Left ventricle myocardium inferior (tissue), 1 donor: ENCODE measurements at places on chromosomes 7 and 10.

DNA sequence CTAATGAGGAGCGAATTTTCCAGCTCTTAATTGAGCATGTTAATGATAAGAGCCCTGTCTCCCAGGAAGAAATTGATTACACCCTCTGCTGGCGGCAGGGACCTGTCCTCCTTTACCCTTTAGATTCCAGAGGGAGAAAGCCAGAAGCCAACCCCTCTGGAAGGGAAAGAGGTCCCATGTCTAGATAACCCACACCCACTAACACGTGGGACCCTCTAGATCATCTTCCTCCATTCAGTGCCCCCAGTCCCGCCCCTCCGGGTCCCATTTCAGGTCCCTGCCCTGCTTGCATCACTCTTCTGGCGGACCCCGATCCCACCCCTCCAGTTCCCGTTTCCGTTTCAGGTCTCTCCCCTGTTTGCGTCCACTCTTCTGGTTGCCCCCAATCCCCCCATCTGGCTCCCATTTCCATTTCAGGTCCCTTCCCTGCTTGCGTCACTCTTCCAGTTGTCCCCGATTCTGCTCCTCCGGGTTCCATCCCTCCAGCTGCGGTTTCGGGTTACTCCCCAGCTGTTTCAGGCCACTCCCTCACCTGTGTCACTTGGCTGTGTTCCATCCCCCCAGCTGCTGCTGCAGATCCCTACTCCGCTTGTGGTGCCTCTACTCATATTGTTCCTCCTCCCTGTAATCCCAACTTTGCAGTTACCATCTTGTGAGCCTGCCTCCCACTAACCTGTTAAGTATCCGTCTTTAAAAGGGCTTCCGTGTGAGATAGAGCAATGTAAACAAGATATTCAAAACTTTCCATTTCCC, 202.4 kb downstream of the SH2D4B start:
- no peak for DNase-seq

DNA sequence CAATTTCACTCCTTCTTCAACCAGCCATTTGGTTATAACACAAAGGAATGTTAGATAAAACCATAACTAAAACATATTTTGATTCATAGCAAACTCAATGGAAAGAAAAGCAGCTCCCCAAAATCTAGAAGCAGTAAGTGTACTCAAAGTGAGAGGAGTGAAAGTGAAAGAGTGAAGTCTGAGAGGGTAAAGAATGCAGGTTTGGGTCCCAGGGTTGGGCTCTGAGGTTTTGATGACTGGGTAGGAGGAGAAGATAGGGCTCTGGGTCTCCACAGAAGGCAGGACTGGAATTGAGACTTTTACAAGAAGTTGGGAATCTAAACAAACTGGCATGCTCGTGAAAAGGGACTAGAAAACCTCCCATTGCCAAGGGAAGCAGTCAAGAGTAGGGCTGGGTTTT, 85.4 kb upstream of the RSU1 start:
- no peak for DNase-seq

DNA sequence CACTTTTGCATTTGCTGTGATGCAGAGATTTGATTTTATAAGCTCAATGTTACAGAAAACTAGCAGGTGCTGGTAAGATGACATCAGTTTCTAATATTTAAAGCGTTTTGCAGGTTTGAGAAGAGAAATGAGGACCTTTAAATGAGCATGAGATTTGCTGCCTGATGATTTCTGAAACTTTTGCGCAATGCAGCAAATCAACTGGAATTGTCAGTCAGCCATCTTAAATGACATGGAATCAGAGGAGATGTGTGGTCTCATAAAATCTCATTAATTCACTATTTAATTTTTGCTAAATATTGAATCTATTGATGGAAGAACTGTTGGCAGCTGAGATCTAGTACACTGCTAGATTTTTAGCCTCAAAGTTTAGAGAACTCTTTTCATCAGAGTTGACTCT, 3.9 kb downstream of the RBM17 start:
- no peak for DNase-seq

DNA sequence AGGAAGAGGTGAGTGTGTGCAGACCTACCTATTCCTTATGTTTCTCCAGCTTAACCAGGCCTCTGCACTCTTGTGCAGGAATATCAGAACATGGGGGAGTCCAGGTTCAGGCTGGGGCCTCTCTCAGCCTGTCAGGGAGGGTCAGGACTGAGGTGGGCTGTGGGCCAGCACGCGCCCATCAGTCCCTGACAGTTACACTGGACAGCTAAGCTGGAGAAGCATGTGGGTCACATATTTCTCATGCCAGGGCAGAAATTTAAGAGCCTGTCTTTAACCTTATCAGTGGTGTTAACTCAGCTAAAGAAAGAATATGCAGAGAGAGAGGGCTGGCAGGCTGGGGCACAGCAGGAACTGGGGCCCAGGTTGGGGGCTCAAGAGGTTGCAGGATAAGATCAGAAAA, 8.7 kb upstream of the POLD2 start:
- peak; percentile 62 for DNase-seq
